Naive thymus-derived CD4-positive, alpha-beta T cell (primary cell): ENCODE measurements at places on chromosomes 7 and 10.

DNA sequence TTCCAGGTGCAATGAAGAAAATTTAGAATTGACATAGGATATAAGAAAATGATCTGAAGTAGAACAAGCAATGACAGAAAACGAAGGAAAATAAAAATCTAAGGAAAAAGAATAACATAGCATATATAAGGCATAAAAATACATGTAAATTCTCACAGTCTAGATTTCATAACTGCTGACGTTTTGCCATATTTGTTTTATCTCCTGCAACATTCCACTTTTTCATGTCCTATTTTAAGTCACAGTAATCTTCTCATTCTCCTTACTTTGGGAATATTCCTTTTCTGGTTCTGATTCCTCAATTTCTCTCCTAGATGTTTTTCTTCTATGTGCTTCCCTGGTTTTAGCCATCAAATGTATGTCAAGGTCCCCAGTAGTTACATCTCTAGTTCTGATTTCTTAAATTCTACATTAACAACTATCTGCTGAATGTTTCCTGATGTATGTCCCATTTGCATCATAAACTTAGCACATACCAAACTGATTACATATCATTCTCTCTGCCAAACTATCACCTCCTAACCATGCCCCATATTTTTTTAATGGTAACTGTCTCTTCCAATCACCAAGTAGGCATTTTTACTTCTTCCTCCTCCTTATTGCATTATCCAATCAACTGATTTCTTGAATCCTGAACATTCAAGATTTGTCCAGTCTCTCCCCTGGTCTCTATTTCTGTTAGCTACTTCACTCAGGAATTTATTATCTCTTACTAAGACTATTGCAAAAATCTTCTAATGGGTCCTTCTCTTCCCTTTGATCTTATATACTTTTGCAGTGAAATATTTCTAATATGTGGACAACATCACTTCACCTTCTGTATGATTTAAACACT is 171.3 kb downstream of the DNAJC1 start:
- H3K4me1 ChIP-seq = no peaks in the 10 kb centered on the region
- H3K36me3 ChIP-seq = no peaks in the 10 kb centered on the region
- DNase-seq = no peak
- H3K27me3 ChIP-seq = no peaks in the 10 kb centered on the region

DNA sequence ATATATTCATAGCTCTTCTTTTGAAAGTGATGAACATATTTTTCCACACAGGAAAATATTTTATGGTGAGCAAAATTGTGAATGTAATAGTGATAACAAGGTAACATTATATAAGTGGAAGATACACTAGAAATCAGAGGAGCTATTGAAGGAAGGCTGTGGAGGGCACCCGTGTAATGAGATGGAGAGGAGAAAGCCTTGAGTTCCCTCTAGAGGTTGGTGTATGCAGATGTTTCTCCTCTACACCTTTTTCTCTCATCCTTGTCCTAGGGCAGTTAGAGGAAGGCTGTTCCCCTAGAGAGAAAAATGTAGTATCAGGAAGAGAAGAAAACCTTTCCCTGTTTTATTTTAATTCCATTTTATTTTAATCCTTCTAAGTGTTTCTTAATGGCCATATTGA is 54.6 kb upstream of the NRG3 start:
- H3K36me3 ChIP-seq = no peaks in the 10 kb centered on the region
- no peaks in the 10 kb centered on the region for H3K27me3 ChIP-seq
- DNase-seq = peak; percentile 17
- no peaks in the 10 kb centered on the region for H3K4me1 ChIP-seq
- no peak overlapping the region for H3K4me3 ChIP-seq

DNA sequence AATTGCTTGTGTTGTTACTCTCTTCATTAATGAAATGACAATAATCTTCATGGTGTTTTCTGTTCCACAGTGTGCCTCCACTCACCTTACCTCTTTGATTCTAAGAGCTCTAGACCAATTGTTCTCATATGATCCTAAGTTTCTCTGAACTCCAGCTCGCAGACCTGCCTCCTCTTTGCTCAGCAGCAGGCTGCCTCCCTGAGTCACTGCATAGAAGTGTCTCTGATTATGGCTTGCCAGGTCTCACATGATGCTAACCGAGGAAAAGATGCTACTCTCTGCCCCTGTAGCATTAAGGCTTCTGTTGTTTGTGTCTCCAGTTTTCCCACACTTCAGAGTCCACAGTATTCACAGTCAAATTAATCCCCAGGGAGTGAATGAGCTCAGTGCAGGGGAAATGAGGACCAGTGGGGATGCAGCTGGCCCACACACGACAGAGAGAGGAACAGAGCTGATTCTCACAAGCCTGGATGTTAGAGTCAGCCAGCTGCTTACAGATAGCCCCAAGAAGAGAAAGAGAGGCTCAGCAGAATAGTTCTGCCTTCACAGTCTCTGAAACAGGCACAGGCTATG is 145.9 kb upstream of the EGR2 start:
- DNase-seq = no peak
- H3K4me1 ChIP-seq = no peaks in the 10 kb centered on the region
- no peaks in the 10 kb centered on the region for H3K27me3 ChIP-seq
- H3K27ac ChIP-seq = no peak overlapping the region
- no peaks in the 10 kb centered on the region for H3K36me3 ChIP-seq

DNA sequence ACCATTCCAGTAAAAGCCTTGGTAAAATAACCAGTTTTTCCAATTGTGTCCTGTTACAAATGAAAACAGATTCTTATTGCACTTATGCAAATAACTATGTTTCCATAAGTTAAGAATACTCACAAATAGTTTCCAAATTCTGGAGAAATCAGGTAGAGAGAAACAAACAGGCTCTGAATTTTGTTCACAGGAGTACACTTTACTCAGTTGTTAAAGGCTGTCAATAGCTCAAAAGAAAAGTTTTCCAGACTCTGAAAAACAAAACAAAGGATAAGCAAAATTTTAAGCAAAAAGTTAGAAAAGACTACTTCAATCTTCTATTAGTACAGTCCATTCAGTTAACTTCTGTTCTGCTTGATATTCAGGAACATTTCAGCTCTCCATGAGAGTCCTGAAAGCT is 32.8 kb upstream of the ZNF365 start:
- no peak overlapping the region for H3K4me3 ChIP-seq
- no peak overlapping the region for H3K27ac ChIP-seq
- H3K36me3 ChIP-seq = no peaks in the 10 kb centered on the region
- H3K4me1 ChIP-seq = no peaks in the 10 kb centered on the region

DNA sequence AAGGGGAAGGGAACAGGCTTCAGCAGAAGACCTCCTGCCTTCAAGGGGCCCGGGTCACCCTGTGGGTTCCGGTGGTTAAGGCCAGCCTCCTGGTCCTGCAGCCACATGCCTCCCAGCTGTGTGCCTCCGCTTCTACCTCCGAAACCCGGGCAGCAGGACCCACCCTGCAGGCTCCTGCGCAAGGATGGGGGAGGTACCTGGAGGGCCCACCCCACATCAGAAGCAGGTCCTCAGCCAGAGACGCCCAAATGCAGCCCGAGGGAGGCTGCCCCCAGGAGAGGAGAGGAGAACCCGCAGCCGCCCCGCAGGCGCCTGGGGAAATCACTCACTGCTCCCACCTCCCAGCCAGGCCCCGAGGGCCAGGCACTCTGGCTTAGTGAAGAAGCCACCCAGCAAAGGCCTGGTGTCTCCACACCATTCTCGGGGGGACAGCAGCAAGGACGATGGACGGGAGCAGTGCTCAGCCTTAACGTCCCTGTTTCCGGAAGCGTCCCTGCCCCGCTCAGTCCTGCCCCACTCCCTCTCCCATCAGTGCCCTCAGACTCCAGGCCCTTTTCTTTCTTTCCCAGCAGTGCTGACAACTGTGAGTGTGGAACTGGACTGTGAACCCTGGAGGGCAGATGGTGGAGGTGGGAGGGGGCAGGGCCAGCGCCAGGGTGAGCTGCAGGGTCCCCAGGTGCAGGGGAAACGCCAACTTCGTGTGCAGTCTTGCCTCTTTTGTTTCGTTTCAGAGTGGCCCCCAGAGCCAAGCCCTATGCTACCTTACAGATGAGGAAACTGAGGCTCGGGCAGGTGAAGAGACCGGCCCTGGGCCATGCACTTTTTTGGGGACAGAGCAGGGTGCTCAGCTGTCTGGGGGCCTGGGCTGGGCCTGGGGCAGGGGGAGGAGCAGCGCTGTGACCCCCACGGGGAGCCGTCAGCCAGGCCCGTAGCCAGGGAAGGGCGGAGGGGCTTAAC is 138.0 kb downstream of the FAM53B start:
- DNase-seq = no peak
- no peaks in the 10 kb centered on the region for H3K36me3 ChIP-seq
- no peak overlapping the region for H3K4me3 ChIP-seq
- peaks cover 3% of the 10 kb centered on the region for H3K4me1 ChIP-seq
- no peaks in the 10 kb centered on the region for H3K27me3 ChIP-seq
- no peak overlapping the region for H3K27ac ChIP-seq

DNA sequence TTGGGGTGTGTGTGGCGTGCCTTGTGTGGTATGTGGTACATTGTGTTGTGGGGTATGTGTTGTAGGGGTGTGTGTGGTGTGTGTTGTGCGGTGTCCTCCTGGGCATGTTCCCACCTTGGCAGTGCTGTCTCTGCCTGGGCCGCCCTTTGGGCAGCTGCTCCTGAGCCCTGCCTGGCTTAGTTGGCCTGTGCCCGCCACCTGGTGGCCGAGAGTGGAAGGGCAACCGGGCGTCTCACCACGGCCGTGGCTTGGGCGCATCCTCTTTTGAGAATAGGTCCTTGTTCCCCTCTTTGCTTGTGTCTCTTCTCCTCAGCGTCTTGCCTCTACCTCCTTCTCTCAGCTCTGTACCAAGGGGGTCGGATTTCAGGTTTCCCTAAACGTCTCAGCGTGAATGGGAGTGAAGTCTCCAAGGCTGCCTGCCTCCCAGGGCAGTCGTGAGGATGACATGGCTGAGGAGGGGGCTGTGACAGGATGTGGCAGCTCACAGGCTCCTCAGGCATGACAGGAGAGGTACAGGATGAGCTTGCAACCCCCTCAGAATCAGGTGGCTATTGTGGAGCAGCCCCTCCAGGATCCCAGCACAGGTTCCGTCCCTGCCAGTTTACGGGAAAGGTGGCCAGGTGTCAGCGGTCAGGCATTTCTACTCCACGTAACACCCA is 98.4 kb upstream of the PODXL start:
- no peaks in the 10 kb centered on the region for H3K36me3 ChIP-seq
- H3K27me3 ChIP-seq = no peaks in the 10 kb centered on the region
- no peaks in the 10 kb centered on the region for H3K4me1 ChIP-seq
- DNase-seq = peak; percentile 83
- H3K4me3 ChIP-seq = no peak overlapping the region

GRCh38 chr10:108852211-108852610 is 1071.1 kb downstream of the XPNPEP1 start:
- no peaks in the 10 kb centered on the region for H3K36me3 ChIP-seq
- H3K27ac ChIP-seq = no peak overlapping the region
- H3K4me1 ChIP-seq = no peaks in the 10 kb centered on the region
- DNase-seq = no peak

- peaks cover 24% of the 10 kb centered on the region for H3K4me1 ChIP-seq
- H3K27ac ChIP-seq = no peak overlapping the region
- no peaks in the 10 kb centered on the region for H3K27me3 ChIP-seq
- H3K4me3 ChIP-seq = no peak overlapping the region
- DNase-seq = no peak
These were observed 26.4 kb upstream of the IL6 start for GRCh38 chr7:22700559-22701002.
